ENCODE measurements at places on chromosomes 13 and 19. TPM values are rescaled to one million over a fixed set of nuclear protein-coding genes. Genes with fewer than 3 reads are reported as not detected.

DNA sequence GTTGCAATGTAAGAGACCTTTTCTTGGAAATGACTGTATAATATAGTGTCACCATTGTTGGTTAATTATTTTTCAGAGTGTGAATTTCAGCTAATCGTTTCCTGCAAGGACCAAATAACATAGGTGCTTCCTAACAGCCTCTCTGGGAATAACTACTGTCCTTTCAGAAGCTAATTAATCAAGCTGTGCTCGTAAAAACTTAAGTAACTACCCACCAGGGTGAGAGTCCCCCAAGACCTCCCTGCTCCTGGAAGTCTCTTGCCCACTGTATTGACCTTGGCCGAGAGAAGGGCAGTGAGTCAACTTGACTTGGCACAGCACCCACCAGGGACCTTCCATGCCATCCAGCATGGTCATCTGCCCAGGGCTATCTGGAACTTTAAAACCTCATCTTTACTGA is 50.3 kb downstream of the UQCRFS1 start:
- no peak for ATAC-seq

DNA sequence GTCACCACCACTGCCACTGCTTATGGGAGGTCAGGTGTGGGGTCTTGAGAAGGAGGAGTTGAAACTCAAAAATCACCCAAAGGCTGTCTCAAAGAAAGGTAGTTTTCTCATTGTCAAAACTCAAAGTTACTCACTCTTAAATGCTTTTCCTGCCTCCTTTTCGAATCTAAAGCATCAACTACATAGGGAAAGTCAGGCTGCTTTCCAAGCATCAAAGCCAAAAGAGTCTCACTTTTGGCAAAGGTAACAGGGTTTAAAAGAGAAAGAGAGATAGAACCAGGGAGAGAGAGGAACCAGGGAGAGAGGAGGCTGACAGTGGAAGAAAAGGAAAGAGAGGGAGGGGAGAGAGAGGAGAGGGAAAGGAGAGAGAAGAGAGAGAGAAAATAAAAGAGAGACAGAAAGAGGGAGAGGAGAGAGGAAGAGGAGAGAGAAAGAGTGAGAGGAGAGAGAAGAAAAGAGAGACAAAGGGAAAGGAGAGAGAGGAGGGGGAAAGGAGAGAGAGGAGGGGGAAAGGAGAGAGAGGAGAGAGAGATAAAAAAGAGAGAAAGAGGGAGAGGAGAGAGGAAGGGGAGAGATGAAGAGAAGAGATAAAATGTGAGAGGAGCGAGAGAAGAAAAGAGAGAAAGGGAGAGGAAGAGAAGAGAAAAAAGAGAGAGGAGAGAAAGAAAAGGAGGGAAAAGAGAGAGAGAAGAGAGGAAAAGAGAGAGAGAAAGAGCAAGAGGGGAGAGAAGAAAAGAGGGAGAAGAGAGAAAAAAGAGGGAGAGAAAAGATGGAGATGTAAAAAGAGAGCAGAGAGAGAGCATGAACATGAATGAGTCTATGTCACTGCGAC is 262.0 kb upstream of the TSHZ3 start:
- ATAC-seq: no peak

GRCh38 chr13:41017159-41017558 is 2.0 kb downstream of the ELF1 start:
- peak; percentile 39 for ATAC-seq

GRCh38 chr19:33143897-33144405 is 12.0 kb downstream of the WDR88 start:
- ATAC-seq: peak; percentile 88

- no peak for ATAC-seq
Observed at GRCh38 chr13:94947392-94947791, 235.0 kb upstream of the SOX21 start.

OR7D2 gene
- total RNA-seq: not detected
